ENCODE measurements at places on chromosomes 16 and 17.

- no peak for DNase-seq
Measured at GRCh38 chr16:86374603-86375130, 135.7 kb upstream of the FOXF1 start.

DNA sequence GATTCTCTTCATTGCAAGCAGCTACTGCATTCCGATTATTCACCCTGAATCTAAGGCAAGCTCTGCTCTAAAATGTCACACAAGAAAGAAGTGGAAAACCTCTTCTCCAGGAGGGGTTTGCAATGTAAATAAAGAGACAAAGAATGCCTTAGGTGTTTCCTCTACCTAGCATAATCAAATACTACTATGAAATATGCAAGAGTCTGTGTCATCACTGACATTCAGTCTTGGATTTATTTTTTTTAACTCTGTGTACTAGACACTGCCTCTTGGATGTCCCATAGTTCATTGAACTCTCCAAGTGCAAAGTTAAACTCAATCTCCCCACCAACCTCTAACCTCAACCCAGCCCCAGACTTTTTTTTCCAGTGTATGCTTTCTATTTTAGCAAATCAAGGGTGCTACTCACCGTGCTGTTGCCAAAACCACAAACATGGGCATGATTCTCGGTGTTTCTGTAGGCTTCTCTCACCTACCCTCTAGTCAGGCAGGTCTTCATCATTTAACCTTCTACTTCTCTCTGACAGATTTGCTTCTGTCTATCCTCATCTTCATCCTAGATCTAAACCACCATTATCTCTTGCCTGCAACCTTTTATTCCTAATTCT, 329.1 kb downstream of the CDH13 start:
- no peak for DNase-seq

DNA sequence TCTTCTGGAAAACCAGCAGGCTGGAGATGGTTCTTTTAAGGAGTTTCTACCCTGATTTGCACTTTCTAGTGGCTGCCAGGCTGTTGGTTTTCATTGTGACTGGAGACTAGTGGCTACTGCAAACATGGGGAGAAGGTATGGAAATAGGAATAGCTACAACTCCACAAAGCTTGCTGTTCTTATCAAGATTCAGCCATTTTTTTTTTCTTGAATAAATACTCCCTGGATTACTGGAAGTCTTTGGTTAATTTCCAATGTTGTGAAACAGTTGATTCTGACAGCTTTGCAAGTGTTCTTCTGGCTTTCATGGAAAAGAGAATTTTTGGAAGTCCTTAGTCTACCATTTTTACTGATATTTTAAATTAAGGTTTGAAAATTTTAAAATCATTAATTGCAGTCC, 277.7 kb downstream of the HS3ST3A1 start:
- no peak for DNase-seq

- no peak for DNase-seq
Measured at GRCh38 chr16:22336581-22336980, 37.8 kb downstream of the CDR2 start.

GRCh38 chr16:138049-138417, 440 bp downstream of the NPRL3 start:
- peak; percentile 6 for DNase-seq

- no peak for DNase-seq
Measured at GRCh38 chr16:14307527-14308367, 236.6 kb downstream of the MRTFB start.

- no peak for DNase-seq
Measured at GRCh38 chr16:89892055-89892630, 18.8 kb downstream of the TCF25 start.

DNA sequence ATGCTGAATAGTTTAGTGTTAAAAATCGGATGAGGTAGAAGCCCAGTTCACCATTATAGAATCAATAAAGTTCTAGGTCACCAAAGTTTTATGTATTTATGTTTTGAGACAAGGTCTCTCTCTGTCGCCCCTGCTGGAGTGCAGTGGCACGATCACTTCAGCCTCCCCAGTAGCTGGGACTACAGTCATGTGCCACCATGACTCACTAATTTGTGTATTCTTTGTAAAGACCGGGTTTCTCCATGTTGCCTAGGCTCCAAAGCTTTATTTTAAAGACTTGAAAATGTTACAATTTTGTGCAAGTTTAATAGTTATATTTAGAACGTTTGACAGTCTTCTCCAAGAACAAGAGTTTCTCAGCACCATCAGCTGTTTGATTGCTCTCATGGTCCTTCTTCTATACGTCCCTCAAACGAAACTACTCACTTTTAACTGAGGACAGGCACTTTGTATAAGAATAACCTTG, 32.1 kb downstream of the NDE1 start:
- no peak for DNase-seq

DNA sequence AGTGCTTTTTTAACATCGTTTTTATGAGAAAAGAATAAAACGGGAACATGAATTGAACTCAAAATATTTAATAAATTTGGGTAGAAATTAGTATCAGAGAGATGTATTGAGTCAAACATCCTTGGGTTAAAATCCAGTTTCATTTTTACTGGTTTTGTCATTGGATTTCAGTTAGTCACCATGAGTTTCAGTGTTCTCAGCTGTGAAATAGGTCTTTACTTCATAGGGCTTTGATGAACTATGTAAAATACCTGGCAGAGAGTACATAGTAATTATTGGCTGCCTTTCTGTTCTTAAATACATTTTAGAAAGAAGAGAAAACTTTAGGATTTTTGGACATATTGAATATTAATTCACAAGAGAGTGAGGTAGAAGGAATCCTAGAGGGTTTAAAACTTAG, 105.8 kb downstream of the TANC2 start:
- no peak for DNase-seq

- peak; percentile 29 for DNase-seq
Measured at GRCh38 chr16:4624827-4625559, 367 bp downstream of the MGRN1 start.

DNA sequence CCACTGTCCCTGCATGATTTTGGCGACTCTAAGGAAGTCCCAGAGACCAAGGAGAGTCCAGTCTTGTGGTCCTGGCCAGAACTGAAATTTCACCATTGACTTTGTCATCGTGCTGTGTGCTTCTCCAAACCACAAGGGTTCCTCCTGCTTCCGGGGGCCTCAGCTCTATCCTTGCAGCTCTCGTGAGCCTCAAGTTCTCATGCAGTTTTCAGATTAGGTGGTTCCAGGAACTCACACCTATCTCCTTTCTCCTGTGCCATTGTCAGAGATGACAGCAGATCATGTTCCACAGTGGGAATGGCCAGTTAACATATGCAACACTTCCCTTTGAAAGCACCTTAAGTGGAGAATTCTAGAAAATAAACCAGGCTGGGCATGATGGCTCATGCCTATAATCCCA, 97.9 kb upstream of the CRHR1 start:
- DNase-seq = no peak

GRCh38 chr16:25198021-25198420, 18.7 kb upstream of the AQP8 start:
- DNase-seq = no peak

GRCh38 chr17:45768000-45768399, 16.1 kb upstream of the CRHR1 start:
- DNase-seq = no peak

GRCh38 chr17:17506181-17506741, 10.1 kb upstream of the RASD1 start:
- no peak for DNase-seq

DNA sequence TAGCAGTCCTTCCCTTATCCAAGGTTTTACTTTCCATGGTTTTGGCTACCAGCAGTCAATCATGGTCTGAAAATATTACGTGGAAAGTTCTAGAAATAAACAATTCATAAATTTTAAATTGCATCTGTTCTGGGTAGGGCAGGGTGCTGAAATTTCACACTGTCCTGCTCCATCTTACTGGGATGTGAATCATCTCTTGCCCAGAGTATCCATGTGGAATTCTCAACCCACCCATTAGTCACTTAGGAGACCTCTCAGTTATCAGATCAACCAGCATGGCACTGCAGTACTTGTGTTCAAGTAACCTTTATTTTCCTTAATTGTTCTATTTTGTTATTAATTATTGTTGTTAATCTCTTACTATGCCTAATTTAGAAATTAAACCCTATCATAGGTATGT, 202.8 kb upstream of the CPHXL start:
- DNase-seq = no peak

DNA sequence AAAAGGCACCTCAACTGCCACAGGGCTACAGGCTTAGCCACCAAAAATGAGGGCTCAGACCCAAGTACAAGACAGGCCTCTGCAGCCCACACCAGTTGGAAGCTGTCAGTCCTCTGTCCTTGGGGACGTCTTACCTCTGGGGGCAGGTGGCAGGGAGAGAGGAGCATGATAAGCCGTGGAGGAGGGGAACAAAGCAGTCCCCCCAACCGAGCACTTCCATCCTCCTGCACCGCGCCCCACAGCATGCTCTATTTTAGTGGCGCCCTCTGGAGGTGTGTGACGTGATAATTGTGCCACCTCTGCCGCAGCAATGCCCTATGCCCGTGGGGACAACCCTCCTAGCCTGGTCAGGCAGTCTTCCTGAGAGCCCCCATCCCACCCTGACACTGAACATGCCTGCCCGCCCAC, 13.6 kb downstream of the G6PC3 start:
- no peak for DNase-seq

- DNase-seq = no peak
Measured at GRCh38 chr17:58889928-58890327, 134.3 kb downstream of the PPM1E start.

DNA sequence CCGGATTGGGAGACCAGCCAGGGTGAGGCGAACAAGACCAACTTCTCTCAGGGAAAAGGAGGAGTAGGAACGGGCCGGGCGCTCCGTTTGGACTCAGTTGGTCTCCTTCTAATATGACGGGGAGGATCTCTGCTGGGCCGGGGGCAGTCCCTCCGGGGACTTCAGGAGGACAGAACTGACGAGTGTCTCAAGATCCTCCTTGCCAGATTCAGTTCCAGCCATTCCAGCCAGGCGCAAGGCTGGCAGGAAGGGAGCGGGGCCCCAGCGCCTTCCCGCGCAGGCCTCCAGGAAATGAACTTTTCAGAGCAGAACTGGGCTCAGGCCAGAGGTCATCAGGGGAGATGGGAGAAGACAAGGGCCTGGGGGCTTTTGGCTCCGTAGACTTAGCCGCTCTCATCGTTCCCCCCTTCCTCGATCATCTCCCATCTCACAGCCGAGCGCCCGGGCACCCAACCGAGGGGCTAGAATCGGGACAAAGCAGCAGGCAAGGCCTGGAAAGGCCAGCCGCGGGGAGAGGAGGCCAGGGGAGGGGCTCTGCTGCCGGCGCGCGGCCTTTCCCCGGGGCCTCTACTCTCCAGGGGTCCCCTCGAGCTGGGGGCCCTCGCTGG, 1.6 kb downstream of the ZNF423 start:
- DNase-seq = no peak

GRCh38 chr17:79057737-79058385, 16.8 kb upstream of the ENGASE start:
- DNase-seq = no peak

DNA sequence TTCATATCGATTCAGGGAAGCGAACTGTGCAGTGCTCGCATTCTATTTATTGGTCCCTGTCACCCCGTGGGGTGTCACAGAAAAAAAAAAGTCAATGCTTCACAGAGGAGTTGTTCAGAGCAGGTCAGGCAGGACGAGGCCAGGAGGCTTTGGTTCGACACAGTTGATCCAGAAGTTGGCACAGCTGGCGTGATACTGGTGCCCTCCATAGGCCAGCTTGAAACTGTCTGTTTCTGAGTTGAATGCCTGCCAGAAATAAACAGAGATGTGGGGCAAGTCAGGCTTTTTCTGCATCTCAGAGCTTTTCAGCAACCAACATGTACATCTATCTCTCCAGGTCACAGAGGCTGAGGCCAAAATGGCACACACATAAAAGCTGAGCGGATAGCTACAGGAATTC, 29.1 kb downstream of the DUSP14 start:
- no peak for DNase-seq

- DNase-seq = no peak
Measured at GRCh38 chr17:5832886-5833285, 237.3 kb upstream of the WSCD1 start.

DNA sequence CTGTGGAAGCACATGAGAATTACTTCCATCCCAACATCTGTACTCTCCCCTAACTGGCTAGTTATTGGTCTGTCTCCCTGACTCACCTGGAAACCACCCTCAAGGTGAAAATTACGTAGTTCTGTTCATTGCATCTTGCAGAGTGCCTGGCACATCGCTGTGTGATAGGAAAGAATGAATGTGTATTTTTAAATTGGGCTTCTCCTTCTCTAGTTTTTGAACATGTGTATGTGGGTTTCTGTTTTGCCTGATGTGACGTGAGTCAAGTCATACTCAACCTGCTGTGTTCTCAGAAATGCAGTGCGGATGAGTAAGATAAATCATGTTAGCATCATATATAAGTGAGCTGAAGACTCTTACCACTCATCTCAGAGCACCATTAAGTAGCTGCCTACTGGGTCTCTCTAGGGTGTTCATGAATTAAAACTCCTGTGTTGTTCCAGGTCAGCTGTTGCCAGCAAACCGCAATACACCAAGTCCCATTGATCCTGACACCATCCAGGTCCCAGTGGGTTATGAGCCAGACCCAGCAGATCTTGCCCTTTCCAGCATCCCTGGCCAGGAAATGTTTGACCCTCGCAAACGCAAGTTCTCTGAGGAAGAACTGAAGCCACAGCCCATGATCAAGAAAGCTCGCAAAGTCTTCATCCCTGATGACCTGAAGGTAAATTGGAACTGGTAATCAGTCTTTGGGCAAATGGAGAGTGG, 50.2 kb downstream of the HLF start:
- DNase-seq = no peak

GRCh38 chr16:28172336-28172735, 39.4 kb downstream of the XPO6 start:
- DNase-seq = no peak

- DNase-seq = no peak
Measured at GRCh38 chr16:89613954-89614459, 565 bp downstream of the DPEP1 start.

DNA sequence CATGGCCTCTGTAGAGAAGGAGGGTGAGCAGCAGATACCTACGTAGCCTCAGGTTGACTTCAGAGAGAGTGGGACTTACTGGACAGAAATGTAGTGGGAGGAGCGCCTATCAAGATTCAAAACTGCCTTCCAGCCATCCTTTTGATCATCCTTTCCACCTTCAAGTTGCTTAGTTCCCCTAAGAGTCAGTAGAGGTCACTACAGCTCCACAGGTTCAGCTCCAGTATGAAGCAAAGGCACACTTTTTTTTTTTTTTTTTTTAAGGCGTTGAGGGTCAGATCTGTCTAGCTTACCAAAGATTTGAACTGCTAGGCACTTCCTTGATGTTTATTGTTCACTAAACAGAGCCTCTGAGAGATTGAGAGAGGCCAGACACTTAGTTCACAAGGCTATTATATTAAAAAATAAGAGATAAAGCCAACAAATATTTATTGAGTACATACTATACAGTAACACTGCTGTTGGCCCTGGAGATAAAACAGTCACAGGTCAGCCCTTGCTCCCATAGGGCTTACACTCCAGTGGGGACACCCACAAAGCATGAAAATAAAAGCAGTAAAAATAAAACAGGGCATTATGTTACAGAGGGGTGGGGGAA, 3.1 kb downstream of the RNF227 start:
- no peak for DNase-seq
